A172 (cell line): ENCODE measurements at places on chromosomes 4 and X. TPM values are rescaled to one million over a fixed set of nuclear protein-coding genes. Genes with fewer than 3 reads are reported as not detected.

MAOA gene
- total RNA-seq: 1.7 and 2.7 TPM in 2 replicates

DNA sequence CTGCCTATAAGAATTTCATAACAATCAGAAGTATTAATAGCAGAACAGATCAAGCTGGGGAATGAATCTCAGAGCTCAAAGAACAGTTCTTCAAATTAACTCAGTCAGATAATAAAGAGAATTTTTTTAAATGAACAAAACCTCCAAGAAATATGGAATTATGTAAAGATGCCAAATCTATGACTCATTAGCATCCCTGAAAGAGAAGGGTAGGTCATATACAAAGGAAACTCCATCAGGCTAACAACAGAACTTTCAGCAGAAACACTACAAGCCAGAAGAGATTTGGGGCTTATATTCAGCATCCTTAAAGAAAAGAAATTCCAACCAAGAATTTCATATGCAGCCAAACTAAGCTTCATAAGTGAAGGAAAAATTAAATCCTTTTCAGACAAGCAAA, 28.6 kb downstream of the CBR4 start:
- no peak for DNase-seq

GRCh38 chr4:122777846-122778673, 45.6 kb downstream of the BBS12 start:
- DNase-seq: peak; percentile 79

CNGA1 gene
- not detected in 2 replicates for total RNA-seq

GRCh38 chr4:111959222-111959621, 186.0 kb upstream of the FAM241A start:
- peak; percentile 69 for DNase-seq

DNA sequence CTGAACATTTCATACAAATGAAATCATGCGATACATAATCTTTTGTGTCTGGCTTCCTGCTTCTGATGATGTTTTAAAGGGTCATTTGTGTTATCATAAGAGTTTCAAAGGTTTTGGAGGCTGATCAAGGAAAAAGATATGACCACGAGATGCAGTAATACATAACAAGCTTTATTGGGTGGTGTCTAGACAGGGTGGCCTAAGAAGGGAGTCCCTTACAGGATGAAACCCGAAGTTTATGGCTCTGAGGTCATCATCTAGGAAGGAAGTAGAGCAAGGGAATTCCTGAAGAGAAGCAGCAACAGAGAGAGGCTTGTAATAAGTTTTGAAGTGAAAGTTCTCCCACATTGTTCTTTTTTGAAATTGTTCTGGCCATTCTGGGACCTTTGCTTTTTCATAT, 40.8 kb upstream of the SOD3 start:
- DNase-seq: no peak

MAGEA8 gene
- total RNA-seq: not detected in 2 replicates

- no peak for DNase-seq
Measured at GRCh38 chrX:47316276-47317025, 53.9 kb upstream of the ZNF157 start.

STIM2 gene
- total RNA-seq: 10.0 and 12.4 TPM in 2 replicates

GRCh38 chr4:42489095-42489494, 91.8 kb downstream of the SHISA3 start:
- DNase-seq: no peak

DNA sequence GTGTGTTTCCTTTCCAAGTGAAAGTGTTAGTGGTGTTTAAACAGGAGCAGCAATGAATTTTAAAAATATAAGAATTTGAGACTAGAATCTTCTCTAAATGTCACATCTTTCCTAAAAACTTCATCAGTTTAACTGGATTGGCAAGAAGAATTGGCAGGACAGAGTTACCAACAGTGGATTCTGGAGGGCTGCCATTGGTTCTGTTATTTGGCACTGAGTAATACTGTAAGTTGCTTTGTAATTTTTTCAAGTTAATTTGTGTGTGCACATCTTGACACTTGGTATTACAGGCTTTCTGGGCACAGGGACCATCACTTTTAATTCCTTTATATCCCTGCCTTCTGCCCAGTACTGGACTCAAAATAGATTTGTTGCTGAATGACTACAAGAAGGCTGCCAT, 4.5 kb upstream of the GPRIN3 start:
- no peak for DNase-seq

DNA sequence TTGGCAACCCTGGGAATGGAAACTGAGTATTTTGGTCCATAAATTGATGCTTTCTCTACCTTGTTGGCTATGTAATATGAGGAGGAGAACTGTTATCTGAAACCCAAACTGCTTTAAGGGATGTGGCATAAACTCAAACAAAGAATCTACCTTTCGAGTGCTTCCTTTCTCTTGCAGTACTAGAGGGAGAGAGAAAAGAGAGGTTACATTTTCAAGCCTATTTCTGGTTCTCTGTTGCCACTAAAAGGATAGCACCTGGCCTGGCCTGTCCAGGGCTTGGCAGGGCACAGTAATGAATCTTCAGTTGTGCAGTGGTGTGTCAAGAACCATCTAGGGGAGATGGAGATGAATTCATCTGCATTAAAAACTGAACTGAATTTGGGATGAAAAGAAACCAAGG, 308.6 kb downstream of the PTTG2 start:
- no peak for DNase-seq

BEND4 gene
- total RNA-seq: 0.22 and 0.36 TPM in 2 replicates

DNA sequence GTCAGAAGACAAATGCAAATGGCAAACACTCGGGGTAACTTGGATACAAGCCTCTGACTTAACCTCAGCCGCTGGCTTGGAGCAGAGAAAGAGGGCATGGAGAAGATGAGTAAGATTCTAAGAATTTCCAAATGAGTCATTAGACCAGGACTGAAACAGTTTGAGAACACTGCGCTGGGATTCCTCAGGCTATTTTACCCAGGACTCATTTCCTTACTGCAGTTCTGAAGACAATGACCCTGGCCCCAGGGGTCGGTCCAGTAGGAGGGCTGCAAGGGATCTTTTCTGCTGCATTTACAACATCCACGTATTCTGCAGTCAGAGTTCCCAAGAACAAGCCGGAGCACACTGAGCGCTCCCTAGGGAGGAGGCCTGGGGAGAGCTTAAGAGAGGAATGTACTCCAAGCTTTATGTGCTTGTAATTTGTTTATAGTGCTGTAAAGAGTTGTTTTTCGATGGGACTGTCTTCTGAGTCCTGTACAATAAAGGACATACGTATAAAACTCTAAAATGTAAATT, 27.3 kb upstream of the SORBS2 start:
- DNase-seq: peak; percentile 97

GRCh38 chrX:44705817-44706551, 137.8 kb upstream of the DUSP21 start:
- peak; percentile 45 for DNase-seq

- DNase-seq: no peak
Measured at GRCh38 chrX:112803060-112803459, 37.6 kb downstream of the AMOT start.

HPGDS gene
- total RNA-seq: not detected in 2 replicates

BMP3 gene
- not detected in 2 replicates for total RNA-seq

DNA sequence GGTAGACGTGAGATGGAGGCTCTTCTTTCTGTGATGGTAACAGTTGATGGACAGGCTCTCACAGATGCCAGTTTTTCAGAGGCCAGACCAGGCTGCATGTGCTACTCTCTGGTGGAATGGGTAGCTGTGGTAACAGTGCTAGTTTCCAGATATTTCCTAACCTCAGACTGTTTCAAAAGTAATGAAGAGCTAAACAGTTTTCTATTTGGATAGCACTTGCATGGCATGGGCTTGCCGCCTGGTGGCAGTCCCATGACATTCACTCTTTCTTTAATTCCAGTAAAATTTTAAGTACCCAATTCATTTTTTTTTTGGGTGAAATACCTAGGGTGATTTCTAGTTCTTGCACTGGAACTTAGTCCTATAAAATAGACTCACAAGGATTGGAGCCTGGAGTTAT, 220.2 kb upstream of the MAD2L1 start:
- DNase-seq: no peak

DNA sequence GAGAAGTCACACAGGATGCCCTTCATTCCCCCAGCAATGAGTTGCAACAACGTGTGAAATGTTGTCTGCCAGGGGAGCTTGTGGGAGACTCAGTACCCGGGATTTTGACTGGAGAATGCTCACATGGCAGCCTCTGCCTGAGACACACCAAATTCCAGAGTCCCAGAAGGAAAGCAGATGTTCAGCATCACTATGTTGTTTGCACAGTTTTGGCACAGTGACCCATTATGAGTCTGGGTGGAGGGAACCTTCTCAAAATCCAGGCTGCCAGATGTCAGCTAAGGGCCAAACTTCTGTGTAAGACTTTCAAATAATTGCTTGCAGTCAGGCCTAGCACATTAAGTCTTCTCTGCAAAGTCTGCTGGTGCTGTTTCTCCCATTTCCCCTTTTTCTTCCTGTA, 1029.7 kb upstream of the TENM3 start:
- DNase-seq: no peak

DNA sequence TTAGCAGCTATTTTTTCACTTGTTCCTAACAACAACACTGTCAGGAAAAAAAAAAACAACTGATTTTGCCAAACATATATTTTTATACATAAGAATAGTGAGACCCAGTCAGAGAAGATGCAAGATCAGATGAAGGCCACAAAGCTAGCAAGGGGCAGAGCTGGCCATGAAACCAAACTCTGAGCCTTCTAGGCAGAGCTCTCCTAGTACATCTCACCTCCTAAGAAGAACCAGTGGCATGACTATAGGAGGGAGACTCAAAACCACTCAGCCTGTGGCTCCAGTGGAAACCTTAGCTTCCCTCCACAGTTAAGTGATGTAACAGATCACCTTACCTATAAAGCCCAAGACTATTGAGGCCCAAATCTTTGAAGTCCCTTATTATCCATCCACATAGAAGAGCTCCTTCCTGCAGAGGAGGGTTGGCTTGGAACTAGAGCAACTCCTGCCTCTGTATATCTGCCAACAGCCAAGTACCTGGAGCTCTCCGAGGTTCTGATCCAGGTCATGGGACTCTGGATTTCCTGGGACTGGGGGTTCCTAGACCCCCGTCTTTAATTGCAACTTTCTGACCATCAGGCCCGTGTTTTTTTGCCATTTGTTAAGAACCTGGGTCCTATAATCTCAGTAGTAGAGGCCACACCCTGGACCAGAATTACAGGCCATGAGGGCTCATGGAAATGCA, 136.5 kb downstream of the SH3KBP1 start:
- DNase-seq: no peak

DNA sequence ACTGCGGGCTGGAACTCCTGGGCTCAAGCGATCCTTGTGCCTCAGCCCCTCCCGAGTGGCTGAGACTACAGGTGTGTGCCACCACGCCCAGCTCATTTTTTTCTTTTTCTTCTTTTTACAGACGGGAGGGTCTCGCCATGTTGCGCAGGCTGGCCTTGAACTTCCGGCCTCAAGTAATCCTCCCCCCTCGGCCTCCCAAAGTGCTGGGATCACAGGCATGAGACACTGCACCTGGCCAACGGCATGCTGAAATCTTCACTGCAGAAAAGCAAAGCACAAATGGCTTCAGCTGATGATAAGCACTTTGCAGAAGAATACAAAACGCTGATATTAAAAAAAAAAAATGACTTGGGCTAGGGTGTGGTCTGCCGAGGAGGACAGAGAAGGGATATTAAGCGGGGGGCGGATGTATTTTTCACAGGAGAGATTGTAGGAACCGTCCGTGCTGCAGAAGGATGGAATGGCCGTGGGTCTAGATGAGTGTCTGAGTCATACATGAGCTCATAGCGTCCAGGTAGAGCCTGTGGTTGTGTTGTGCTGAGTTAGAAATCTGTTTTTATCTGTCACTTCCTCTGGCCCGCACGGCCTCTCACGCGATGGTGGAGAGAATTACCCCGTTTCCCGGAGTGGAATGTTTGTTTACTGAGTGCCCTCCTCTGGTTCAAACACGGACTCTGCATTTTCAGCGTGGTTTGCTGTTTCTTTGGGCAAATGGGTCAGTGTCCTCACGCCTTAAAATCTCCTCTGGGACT, 8.5 kb upstream of the AKAP17A start:
- DNase-seq: peak; percentile 77

DNA sequence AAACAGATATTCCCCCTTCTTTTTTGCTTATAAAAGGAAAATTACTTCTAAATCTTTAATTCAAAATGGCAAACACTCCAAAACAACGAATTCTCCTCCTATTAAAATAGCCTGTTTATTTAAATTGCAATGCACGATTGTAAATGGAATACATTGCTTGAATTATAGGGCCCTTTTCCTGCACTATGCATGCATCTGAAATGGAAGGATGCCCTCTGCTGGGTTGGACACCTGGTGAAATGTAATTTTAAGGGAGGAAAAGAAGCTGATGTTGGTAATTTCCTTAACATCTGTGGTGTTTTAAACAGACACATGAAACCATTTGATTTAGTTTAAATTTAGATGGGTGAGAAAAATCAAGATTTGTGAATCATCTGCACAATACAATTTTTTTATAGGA, 72.8 kb downstream of the GRXCR1 start:
- no peak for DNase-seq

DCHS2 gene
- not detected in 2 replicates for total RNA-seq

VCX3A gene
- total RNA-seq: not detected in 2 replicates

POF1B gene
- total RNA-seq: not detected in 2 replicates

PPP1R2C gene
- not detected in 2 replicates for total RNA-seq

GRCh38 chr4:21949073-21949457, 493 bp upstream of the KCNIP4 start:
- no peak for DNase-seq

- peak; percentile 25 for DNase-seq
Measured at GRCh38 chrX:50211510-50211909, 6.9 kb downstream of the CCNB3 start.

COL4A6 gene
- total RNA-seq: 0.03 and 0.24 TPM in 2 replicates

PPM1K gene
- 7.9 and 9.5 TPM in 2 replicates for total RNA-seq

- no peak for DNase-seq
Measured at GRCh38 chr4:93747220-93747619, 81.3 kb upstream of the ATOH1 start.

CT45A3 gene
- total RNA-seq: not detected in 2 replicates
